ENCODE measurements at places on chromosomes 1 and 21.

- no peak for DNase-seq
These were observed 62.1 kb downstream of the DOP1B start for GRCh38 chr21:36218691-36219090.

- DNase-seq = no peak
These were observed 34.9 kb upstream of the CACNA1E start for GRCh38 chr1:181448461-181448860.

DNA sequence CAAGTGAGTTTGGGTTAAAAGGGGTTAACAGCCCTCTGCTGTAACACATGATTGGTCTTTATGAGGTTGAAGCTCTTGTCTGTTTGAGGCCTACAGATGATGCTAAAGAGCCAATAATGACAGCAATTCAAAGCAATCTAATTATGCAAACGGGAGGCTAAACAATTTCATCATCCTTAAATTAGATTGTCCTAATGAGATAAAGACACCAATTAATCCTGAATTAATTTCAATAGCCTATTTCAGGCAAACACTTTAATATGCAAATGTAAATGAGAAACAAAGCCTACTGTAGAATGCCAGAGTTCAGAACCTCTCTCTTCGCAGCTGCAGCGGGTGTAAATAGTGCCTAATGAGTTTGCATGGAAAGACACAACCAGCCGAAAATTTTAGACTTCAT is 504.7 kb upstream of the PBX1 start:
- DNase-seq = no peak

DNA sequence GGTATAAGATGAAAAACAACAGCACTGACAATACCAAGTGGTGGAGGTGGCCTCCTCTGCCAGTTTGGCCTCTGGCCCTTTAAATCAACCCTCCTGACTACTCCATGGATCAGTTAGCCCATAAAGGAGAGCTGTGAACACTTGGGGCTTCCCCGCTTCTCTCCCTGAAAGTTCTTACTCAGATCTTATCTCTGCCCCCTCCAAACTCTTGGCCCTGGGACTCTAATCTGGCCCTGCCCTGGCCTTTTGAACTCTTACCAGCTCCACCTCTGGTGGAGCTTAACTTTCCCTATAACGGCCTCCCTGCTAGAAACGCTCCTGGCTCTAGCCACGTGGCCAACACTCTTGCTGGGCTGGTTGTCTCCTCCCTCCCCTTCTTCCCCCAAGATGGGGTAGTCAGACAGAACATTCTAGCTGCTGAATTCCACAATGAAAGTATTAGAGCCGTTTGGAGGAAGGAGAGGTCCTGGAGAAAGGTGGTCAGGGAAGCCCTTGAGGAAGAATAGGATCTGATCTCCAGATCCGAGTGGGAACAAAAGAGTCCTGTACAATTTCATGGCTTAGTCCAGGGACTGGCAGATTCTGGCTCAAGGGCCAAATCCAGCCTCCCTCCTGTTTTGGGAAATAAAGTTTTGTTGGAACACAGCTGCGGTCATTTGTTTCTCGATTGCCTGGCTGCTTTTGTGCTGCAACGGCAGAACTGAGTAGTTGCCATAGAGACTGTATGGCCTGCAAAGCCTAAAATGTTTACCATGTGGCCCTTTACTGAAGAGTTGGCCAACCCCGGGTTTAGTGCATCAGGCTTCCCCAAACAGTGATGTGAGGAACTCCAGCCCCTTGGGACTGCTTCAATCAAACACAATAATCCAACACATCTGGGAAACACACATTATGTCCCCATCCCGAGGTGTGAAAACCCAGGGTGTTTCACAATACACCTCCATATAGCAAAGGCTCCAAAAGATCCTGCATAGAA is 9.5 kb upstream of the PIGR start:
- DNase-seq = no peak

DNA sequence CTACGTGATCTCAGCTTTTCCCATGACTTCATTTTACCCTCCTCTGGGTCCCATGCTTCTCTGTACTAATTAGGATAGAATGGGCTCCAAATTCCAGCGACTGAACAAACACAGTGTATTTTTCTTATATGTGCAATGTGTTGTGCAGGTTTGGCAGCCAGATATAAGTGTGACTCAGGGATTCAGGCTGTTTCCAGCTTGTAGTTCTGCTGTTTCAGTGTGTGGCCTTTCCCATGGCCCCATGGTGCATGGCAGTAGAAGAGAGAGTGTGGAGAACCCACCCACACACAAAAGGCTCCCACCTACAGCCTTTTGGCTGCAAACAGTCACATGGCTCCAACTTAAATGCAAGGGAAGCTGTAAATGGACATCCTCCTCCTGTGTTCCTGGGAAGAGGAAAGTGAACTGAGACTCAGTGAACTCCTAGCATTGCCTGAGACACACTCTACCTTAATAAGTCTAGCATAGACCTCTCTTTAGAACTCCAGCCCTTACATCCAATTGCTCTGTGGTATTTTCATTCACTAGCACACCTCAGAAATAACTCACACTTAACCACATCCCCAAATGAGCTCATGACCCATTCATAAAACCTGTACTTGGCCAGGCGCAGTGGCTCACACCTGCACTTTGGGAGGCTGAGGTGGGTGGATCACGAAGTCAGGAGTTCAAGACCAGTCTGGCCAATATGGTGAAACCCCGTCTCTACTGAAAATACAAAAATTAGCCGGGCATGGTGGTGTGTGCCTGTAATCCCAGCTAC is 58.7 kb downstream of the KIAA0040 start:
- DNase-seq = no peak

DNA sequence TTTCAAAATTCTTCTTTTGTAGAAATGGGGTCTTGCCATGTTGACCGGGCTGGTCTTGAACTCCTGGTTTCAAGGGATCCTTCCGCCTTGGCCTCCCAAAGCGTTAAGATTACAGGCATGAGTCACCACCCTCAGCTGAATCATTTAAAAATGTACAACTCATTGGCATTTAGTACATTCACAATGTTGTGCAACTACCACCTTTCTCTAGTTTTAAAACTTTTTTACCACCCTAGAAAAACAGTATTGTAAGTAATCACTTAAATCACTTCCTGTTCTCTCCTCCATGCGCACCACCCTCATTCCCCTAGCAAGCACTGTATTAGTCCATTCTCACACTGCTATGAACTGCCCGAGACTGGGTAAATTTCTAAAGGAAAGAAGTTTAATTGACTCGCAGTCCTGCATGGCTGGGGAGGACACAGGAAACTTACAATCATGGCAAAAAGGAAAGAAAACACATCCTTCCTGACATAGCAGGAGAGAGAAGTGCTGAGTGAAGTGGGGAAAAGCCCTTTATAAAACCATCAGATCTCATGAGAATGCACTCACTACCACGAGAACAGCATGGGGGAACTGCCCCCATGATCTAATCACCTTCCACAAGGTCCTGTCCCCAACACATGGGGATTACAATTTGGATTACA is 14.4 kb upstream of the THEM5 start:
- DNase-seq = no peak

DNA sequence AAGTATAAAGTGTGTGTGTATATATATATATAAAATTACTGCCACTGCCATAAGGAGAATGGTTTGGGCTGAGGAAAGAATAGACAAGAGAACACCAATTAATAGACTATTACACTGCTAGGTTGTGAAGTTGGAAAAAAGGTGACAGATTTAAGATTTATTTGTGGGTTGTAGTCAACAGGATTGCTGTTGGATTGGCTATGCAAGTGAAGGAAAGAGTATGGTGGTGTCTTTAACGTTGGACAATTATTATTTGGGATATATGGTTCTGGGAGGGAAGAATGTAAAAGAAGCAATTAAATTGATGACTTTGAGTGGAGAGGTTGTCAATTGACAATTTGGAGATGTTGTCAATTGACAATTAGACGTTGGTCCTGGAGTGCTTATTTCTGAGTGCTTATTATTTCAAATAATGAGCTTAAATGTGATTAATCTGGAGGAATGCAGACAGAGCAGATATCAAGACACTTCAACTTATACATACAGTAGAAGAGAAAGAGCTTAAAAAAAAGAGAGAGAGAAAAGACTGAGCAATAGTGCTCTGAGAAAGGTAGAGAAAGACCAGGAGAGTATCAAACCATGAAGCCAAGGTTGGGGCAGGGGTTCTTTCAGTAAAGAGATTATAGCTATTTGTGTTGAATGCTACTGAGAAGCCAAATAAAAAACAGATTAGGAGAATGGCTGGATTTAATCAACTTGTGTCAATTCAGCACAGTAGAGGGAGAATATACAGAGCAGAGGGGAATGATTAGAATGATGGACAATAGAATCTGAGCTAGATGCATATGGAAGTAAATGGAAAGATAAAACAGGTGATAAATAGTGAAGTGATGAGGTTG is 9.7 kb downstream of the PTGS2 start:
- DNase-seq = no peak

DNA sequence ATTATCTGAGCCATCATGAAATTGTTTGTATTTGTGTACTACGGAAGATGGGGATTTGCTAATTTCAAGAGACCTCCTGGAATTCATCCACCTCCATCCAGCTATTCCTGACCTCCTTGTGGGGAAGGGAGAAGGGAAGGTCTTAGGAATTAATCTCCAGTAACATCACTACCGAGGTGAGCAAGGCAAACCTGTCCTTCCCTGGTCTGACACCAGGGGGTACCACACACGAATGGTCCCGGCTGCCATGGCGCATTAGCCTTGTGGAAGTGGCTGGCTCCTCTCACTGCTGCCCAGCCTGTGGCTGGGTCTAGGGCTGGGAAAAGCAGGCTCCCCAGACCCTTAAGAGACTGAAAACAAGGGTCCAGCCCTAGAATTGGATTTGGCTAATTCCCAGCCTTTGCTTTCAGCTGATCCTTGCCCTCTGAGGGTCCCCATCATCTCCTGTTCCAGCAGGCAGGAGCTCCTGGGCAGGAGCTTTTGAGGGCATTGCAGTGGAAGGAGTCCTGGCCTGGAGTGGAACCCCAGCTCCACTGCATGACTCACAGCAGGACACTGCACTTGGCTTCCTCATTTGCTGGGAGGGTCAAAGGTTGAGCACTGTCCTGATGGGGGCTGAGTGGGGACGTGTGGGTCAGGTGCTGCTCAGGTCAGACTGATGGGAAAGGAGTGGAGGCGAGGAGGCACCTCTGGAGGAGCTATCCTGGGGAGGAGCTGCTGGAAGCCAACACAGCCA is 34.8 kb downstream of the RIMS3 start:
- no peak for DNase-seq

DNA sequence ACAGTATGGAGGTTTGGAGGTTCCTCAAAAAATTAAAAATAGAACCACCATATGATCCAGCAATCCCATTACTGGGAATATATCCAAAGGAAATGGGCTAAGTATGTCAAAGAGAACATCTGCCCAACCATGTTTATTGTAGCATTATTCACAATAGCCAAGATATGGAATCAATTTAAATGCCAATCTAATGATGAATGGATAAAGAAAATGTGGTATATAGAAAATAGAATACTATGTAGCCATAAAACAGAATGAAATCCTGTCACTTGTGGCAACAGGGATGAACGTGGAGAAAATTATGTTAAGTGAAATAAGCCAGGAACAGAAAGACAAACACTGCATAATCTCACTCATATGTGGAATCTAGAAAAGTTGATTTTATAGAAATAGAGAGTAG is 201.7 kb upstream of the AJAP1 start:
- no peak for DNase-seq

- DNase-seq = no peak
These were observed 40.0 kb upstream of the DPH5 start for GRCh38 chr1:101065575-101065974.

GRCh38 chr1:40895601-40896000 is 33.4 kb upstream of the CITED4 start:
- no peak for DNase-seq

- DNase-seq = no peak
These were observed 4.9 kb upstream of the ATP2B4 start for GRCh38 chr1:203621559-203622262.

DNA sequence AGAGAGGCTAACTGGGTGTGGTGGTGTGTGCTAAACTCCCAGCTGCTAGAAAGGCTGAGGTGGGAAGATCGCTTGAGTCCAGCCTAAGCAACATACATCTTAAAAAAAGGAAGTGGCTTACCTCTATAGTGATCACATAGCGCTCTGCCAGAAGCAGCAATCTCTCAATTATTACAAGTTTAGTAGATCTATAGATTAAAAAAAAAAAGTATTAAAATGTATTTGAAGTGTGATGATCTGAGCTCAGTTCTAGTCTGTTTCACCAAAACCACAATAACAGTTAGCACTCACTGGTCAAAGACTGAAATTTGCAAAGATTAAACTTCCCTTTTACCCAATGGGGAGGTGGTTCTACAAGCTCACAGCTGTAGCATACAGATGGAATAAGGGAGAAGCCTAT is 76.3 kb downstream of the USP24 start:
- DNase-seq = no peak

GRCh38 chr1:25889470-25889869 is 14.0 kb upstream of the PAQR7 start:
- no peak for DNase-seq

GRCh38 chr21:15309721-15310120 is 244.9 kb upstream of the NRIP1 start:
- no peak for DNase-seq

DNA sequence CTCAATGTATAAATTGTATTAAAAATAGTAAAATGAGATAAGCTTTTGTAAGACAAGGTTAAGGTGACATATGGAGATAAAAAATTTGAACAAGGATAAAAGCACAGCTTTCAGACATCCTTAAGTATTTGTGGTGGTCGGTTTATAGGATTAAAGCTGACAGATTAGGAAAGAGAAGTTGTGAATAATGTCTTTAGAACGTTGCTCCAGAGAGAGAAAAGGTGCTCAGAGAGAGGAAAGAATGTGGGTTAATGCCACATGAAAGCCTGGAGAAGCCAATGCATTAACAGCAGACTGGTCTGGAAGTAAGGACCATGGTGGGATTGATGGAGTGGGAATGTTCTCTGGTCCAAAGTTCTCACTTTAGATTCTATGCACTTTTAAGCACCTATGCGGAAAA is 44.8 kb downstream of the ATP6V1G3 start:
- DNase-seq = no peak

- peak; percentile 57 for DNase-seq
These were observed 382 bp downstream of the GPBP1L1 start for GRCh38 chr1:45686015-45686287.

DNA sequence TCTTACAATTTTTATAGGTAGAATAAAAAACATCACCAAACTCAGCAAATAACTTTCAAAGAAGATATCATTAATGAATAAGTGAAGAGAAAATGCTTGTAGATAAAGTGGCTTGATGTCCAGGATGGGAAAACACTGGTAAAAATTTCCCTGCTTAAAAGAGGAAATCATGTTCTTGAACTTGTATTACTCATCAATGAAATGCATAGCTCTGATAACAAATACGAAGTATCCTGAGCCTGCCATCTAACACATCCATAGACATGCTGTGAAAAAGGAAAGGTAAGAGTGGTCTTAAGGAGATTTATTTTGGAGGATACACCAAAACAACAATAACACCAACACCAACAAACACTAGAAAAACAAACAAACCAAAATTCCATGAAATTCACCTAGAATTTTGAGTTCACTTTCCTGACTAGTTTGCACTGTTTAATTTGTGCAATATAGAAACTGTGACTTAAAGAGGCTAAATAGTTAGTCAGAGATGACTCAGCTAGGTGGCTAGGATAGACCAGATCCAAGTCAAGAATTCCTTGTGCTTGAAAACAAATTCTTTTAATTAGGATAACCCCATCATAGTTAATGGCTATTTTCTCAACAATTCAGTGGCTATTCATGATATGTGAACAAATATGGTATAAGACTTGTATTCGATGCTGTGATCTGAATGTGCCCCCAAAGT is 179.8 kb upstream of the KCNK2 start:
- no peak for DNase-seq

GRCh38 chr1:242610209-242610608 is 85.7 kb upstream of the PLD5 start:
- DNase-seq = no peak

- DNase-seq = no peak
These were observed 7.5 kb upstream of the SH3D21 start for GRCh38 chr1:36298640-36299039.
